ENCODE measurements at places on chromosomes 1 and 21. TPM values are rescaled to one million over a fixed set of nuclear protein-coding genes. Genes with fewer than 3 reads are reported as not detected.

Gene MAN1A2
- 26.9 TPM for total RNA-seq

Gene MCM3AP
- total RNA-seq, result 133 TPM

Gene ADCY10
- total RNA-seq, result 0.09 TPM

Gene PRSS38
- not detected for total RNA-seq

Gene OPRD1
- not detected for total RNA-seq

Gene CCDC28B
- 20.6 TPM for total RNA-seq

Gene ZNF670
- 3.1 TPM for total RNA-seq

Gene KIF26B
- total RNA-seq, result 0.11 TPM

Gene CBR1
- 39.3 TPM for total RNA-seq

Gene TRNP1
- 0.73 TPM for total RNA-seq

Gene RGS4
- not detected for total RNA-seq

Gene CDK11A
- 68.8 TPM for total RNA-seq

Gene SPRR2B
- total RNA-seq, result not detected

Gene GUCA2B
- total RNA-seq, result not detected

Gene TNFAIP8L2
- 24.6 TPM for total RNA-seq

- no peak for DNase-seq
Measured at GRCh38 chr1:203103829-203104495, 18.1 kb upstream of the MYOG start.

- DNase-seq, result no peak
Measured at GRCh38 chr21:33432496-33432895, 29.3 kb downstream of the IFNGR2 start.

GRCh38 chr1:58978096-58978495 is 194.2 kb upstream of the JUN start:
- DNase-seq, result no peak

DNA sequence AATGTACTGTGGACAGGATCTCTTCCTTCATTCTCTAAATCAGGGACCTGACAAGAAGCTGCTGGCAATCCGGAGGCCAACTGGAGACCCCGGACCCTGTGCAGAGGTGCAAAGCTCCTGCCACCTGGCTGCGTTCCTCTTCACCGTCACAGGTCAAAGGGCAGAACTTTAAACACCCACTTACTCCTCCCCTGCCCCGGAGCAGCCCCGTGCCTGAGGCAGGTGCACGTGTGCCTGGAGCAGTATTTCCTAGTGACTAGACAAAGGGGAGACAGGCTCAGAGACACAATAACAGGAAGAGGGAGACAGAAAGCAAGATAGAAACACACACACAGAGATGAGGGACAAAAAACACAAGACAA is 6.6 kb upstream of the PIGC start:
- no peak for DNase-seq

- DNase-seq, result no peak
Measured at GRCh38 chr21:32728456-32728839, 635 bp upstream of the SYNJ1 start.

- DNase-seq, result no peak
Measured at GRCh38 chr1:200258447-200259375, 151.1 kb downstream of the ZNF281 start.

DNA sequence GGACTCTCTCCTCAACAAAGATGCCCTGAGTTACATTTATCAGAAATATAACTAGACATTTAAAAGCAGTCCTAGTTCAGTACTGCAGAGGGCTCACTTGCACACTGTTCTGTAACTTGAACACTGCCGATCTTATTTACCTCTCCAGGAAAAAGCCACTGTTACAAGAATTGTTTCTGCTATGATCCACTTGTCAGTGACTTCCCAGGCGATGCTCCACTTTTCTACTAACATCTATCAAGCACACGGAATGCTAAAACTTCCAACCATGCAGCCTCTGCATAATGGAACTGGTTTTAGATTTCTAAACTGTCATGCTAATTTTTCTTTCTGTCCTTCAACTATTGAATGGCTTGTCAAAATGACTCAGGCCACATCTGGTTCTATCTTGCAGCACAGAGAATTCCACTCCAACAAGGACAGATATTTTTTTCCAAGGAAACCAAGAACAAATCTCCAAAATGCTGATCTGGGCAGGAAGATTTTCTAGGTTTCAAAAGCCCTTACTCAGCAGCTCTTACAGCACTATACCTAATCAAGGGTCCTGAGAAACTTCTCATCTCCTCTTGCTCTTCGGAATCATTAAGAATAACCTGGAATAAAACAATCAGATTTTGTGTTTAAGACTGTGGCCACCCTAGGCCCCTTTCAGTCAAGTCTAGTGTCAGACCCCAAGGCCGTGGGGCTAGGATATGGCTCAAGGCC is 9.9 kb downstream of the SEC16B start:
- no peak for DNase-seq

- DNase-seq, result no peak
Measured at GRCh38 chr1:176567190-176567794, 104.3 kb downstream of the PAPPA2 start.

GRCh38 chr1:183633676-183634343 is 1.8 kb downstream of the ARPC5 start:
- peak; percentile 49 for DNase-seq

GRCh38 chr1:156154317-156154749 is 948 bp downstream of the SEMA4A start:
- no peak for DNase-seq

- DNase-seq, result no peak
Measured at GRCh38 chr1:234294109-234294817, 79.0 kb upstream of the COA6 start.

- no peak for DNase-seq
Measured at GRCh38 chr1:160978510-160978927, 23.9 kb upstream of the ITLN2 start.

DNA sequence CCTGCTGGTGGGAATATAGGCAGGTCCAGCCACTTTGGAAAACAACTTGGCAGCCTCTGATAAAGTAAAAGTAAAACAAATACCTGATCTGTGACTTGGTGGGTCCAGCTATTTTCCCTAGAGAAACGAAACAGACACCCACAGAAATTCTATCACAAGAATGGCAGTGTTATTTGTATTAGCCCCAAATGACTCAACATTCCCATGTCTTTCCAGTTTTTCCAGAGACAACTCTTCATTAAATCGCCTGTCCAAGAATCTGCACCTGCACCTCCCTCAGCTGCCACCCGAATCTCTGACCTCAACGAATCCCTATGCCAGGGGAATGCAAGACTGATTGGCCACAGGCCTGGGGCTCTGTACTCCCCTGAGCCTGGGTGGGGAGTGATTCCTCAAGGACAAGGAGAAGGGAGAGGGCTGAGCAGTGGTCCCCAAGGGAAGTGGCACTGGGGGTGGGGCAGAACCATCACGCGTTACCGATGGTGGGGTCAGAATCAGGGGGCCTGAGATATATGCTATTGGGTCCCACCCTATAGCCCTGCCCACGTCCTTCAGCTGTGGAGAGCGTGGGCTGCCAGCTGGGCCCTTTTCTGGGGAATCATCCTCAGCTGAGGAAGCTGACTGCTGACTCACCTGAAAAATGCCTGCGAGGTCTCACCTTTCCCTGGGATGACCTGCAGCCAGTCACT is 553.0 kb downstream of the PTPRU start:
- no peak for DNase-seq

DNA sequence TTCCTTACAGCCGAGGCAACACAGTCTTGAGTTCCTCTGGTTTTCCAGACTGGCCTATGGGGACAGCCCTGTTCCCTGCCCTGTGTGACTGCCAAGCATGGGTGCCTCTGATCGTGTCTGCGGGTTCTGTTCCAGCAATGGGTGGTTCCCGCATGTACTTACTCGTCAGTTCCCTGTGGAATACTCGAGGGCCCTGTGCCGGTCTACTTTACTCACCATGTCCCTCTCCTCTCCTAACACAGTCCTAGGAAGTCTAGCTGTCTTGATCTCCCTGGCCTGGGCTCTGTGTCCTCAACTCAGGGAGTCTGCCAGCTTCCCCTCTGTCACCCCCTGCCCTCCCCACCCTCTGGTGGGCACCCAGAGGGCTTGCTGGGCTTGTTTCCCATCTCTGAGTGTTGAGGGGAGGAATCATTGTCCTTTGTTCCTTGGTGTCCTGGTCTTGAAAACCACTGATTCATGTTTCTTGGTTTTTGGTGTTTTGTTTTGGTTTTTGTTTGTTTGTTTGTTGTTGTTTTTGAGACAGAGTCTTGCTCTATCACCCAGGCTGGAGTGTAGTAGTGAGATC is 36.0 kb downstream of the TRAPPC10 start:
- DNase-seq, result no peak

DNA sequence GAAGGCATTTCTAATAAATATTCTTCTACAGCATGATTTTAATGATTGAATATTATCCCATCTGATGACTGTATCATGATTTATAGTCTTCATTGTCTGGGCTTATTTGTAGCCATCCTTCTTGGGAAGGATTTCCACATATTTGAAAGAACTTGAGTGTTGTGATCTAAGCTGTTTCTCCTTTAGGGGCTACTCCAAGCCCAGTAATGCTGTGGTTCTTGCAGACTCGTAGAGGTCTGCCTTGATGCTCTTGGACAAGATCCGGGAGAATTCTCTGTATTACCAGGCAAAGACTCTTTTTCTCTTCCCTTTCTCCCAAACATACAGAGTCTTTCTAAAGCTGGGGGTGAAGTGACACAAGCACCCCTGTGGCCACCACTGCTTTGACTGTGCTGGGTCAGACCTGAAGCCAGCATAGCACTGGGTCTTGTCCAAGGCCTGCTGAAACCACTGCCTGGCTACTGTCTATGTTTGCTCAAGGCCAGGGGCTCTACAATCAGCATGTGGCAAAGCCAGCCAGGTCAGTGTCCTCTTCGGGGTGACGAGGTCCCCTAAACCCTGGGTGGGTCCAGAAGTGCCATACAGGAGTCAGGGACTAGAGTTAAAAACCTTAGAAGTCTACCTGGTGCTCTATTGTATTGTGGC is 107.4 kb downstream of the GIPC2 start:
- no peak for DNase-seq

DNA sequence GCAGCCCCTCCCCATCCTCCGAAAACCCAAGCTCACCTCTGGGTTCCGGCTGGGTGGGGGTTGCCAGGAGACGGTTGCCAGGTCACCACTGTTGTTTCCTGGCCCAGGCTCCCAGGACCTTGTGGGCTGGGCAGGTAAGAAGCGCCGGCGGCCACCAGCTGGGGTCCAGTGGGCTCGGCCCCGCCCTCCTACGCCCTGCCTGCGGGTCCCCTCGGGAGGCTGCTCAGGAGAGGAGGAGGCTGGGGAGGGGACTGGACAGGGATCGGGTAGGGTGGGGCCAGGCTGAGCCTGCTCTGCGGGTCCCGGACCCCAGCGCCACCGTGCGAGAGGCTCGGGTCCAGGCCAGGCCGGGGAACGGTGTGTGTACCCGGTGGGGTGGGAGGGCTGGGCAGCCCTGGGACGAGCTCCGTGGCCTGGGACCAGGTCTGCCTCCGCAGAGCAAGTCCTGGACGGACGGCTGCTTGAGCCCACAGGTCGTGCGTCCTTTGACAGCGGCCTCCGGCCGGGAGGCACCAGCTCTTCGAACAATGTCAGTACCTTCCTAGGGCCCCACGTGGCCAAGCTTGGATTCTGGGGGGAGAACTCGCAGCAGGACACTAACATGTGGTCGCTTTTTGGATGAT is at the start of gene TTLL10:
Gene TTLL10, plus strand, starts transcription at position 88 of the 623 bp plus-strand sequence. CDS start 5,336 bp downstream, outside the sequence.
- DNase-seq, result peak; percentile 59

DNA sequence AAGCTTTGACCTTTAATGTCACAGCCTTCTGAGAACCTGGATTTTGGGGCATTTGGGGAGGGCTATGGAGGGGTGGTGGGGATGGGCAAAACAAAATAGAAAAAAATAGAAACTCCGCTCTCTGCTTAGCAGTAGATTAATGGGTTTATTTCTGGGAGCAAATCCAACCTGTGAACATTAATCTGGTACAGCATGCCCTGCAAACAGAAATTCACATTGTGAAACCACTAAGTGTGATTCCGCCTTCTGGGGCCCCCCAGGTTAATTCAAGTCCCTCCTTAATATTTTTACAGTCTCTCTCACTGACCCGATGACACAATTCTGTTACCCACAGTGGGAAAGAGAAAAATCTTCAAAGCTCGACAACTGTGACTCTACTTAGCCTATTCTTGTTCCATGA is 76.4 kb downstream of the TIAM1 start:
- no peak for DNase-seq

- DNase-seq, result no peak
Measured at GRCh38 chr1:179767177-179767581, 24.1 kb downstream of the FAM163A start.

GRCh38 chr1:43004587-43005459 is 46.2 kb upstream of the SLC2A1 start:
- no peak for DNase-seq

DNA sequence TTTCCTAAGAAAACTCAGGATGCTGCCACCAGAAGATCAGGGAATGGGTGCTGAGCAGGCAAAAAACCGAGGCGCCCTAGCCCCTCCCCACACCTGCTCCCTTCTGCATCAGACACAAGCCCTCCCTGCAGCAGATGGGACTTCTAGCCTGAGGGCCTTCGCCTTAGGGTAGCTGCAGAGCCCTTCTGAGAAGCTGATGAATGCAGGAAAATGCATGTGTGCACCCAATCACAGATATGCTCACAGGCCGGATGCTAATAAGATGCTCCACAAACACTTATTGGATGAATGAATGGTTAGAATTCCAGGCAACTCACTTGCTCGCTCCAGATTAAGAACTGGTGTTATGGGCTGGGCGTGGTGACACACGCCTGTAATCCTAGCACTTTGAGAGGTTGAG is 6.8 kb upstream of the C1orf210 start:
- DNase-seq, result no peak

GRCh38 chr21:41367945-41368734 is 6.3 kb downstream of the MX2 start:
- DNase-seq, result peak; percentile 11

DNA sequence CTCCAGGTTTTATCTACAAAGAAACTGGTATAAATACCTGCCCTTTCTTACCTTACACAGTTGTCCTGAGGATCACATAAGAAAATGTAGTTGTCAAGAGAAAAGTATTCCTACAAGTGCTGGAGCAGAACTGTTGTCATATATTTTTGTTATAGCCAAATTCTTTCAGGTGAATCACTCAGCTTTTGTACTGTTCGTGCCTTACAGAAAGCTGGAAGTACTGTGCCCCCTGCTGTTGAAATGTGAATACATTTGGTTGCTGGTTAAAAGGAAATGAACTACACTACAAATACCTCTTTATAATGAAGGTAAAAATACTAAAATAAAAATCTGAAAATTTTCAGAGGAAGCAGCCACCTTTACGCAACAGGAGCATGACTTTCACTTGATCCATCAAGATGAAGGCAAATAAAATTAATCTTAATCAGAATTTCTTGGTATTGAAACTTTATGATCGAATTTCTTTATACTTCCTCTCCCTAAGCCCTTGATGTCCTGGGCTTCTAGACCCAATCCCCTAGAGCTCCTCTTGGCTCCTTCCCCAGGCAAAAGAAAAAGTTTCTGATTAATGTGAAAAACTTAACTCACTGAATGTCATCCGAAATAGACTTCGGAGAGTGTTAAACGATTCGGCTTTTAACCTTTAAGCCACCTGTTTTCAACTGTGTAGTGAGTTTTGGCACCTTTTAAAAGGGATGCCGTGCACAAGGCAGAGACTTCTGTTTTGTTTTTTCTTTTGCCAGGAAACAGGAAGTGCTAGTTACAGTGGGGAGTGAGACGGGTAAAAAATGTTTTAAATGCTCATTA is 12.5 kb downstream of the CHML start:
- DNase-seq, result no peak
